ENCODE measurements at places on chromosomes 2 and 18.

GRCh38 chr2:238644095-238645081 is 203.5 kb upstream of the TWIST2 start:
- DNase-seq, result peak; percentile 91

- no peak for DNase-seq
Observed at GRCh38 chr2:160220026-160220425, 20.0 kb upstream of the ITGB6 start.

- no peak for DNase-seq
Observed at GRCh38 chr2:199743415-199744120, 107.4 kb downstream of the FTCDNL1 start.

DNA sequence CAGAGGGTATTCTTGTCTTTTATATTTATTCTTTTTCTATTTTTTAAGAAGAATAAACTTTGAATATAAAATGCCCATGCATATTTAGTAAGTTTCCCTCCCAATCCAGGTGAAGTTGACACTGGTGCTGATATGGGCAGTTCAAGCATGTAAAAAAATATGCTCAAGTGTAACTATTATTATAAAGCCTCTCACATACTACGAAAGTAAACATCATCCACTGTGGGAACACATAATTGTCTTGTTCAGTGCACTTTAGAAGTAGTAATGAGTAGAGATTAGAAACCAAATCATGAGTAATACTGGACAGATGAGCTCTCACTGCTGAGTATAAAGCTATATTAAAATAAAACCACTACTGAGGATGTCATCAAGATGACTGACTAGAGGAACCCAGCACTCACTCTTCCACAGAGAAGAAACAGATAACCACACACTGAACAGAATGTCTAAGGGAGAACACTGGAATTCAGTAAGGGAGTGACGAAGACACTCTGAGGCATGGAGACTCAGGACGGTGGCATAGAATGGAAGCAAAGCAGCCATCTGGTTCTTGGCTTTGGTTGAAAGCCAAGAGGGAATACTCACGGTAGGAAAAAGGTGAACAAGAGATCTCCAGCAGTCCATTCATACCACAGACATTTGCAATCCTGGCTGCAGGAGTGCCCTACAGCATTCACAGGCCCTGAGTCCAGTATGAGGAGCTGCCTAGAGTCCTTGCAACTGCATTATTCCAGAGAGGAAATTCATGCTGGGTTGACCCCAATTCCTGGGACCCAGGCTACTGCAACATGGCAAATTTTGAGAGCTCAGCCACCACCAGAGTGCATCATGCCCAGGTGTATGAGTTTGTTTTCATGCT is 9.5 kb upstream of the FAM110C start:
- no peak for DNase-seq

GRCh38 chr2:235390108-235390815 is 103.6 kb upstream of the AGAP1 start:
- no peak for DNase-seq

- DNase-seq, result no peak
Observed at GRCh38 chr2:11242542-11243174, 87.4 kb downstream of the SLC66A3 start.

DNA sequence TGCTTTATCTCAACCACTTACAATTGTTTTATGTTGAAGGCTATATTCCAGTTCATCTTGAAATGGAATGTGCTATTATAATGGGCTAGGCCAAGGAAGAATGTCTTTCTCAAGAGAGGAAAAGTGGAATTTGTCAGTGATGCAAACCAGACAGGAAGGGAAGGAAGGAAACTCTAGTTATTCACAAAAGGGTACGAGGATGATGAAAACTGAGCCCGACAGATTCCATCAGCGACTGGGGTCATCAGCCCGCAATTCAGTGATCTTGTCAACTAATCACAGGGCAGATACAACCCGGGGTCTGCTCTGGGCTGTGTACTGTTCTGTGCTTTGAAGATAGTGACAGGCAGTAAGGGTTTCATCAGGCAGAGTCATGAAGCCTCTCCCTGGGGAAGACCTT is 23.4 kb upstream of the LYPD6 start:
- DNase-seq, result no peak

- DNase-seq, result no peak
Observed at GRCh38 chr2:75667884-75668283, 21.3 kb downstream of the MRPL19 start.

GRCh38 chr2:142938240-142938639 is 60.8 kb downstream of the KYNU start:
- DNase-seq, result no peak

GRCh38 chr2:238380785-238381184 is 45.9 kb upstream of the ASB1 start:
- DNase-seq, result no peak

- no peak for DNase-seq
Observed at GRCh38 chr2:211354481-211354880, 798.1 kb downstream of the CPS1 start.

- no peak for DNase-seq
Observed at GRCh38 chr2:56227811-56228210, 44.0 kb downstream of the CCDC85A start.

- no peak for DNase-seq
Observed at GRCh38 chr2:226180281-226180884, 619.2 kb downstream of the IRS1 start.

DNA sequence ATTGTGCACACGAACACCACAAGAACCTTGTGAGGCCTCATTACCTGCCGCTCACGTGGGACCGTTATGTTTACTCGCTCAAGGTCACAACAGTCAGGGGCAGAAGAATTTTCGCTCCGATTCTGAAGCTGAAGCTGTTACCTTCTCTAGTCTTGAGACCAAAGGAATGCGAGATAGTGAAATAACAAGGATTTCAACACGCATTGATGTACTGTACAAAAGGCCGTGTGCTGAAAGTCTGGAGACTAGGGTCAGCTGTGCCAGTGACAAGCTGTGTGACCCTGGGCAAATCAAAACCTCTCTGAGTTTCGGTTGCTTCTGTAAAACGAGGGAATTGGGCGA is 583 bp downstream of the NEMP2 start:
- no peak for DNase-seq

DNA sequence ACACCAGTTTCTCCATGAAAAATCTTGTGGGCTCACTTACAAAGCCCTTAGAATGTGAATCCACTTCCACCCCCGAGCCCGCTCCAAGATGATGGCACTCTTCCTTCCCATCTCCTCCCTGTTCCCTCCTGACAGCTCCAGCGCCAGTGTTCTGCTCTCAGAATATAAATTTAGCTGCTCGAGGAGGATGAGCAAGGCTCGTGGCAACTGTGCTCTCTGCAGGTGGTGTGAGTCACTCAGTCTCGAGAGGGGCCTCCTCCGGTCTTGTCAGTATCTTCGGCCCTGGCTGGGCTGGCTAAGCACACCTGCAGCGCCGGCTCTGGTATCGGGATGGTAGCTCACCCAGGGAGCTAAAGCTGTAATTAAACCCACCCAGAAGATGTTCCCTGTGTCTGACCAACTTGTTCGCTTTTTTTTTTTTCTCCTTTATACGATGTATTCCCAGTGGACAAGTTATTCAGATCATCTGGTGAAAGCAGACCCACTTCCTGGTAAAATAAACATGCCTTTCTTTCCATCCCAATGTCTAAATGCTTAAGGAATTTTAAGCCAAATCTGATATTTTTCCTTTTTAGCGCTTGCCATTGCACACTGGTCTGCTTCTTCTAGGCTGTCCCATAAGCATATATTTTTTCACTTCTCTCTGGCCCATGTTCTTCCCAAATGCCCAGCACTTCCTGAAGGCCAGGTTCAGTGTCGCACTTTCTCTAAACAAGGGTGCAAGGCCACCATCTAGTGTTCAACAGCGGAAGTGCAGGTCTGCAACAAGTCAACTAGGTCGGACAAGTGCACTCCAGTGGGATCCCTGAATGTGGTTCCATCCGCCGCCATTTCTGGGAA is 31.4 kb upstream of the YPEL5 start:
- DNase-seq, result peak; percentile 85

GRCh38 chr2:233855345-233855744 is 1.0 kb upstream of the HJURP start:
- DNase-seq, result no peak

- DNase-seq, result no peak
Observed at GRCh38 chr18:11514267-11514666, 95.1 kb upstream of the SLC35G4 start.

DNA sequence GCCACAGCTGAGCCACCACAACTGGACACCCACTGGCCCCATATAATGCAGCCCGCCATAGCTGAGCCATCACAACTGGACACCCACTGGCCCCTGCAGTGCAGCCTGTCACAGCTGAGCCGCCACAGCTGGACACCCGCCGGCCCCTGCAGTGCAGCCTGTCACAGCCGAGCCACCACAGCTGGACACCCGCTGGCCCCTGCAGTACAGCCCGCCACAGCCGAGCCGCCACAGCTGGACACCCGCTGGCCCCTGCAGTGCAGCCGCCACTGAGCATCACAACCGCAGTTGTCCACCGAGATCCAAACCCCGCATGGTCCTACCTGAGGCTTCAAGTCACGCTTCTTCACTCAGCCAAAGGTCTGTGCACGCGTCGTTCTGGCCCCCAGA is 134.2 kb downstream of the PXDN start:
- no peak for DNase-seq

GRCh38 chr2:79874015-79874414 is 361.2 kb downstream of the CTNNA2 start:
- no peak for DNase-seq

- DNase-seq, result no peak
Observed at GRCh38 chr2:180662521-180662920, 317.9 kb upstream of the UBE2E3 start.

GRCh38 chr2:173952267-173953046 is 12.7 kb downstream of the SP3 start:
- no peak for DNase-seq

DNA sequence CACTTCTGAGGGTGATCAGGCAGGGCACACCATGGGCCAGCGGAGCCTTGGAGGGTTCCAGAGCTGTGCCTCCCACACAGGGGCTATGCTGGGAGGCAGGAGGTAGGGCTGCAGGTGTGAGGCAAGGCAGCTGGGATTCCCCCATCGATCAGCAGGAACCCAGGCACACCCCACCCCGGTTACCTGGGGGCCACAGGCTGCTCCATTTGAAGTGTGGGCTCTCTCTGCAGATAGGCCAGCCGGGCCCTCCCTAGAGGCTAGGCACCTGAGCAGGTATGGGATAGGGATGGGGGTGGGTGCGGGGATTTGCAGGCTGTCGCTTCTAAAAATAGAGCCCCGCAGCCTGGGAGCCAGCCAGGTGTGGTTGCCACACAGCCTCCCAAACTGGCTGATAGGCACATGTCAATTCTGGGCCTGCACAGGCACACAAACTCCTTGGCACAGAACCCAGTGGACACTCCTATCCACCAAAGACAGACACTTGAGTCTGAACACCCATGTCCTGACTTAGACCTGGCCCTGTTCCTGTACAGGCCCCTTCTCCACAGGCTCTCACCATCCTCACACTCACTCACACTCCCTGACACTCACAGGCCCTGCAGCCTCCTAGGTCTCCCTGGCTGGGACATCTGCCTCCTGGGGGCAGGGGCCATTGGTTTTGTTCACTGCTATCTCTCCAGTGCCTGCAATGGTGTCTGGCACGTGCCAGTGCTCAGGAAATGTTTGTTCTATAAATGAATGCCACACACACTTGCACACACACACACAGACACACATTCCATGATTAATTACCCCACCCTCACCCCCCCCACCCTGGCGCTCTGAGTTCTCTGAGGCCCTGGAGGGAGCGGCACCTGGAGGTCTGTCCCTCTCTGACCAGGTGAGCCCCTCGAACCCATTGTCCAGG is 73.4 kb downstream of the ZFP36L2 start:
- no peak for DNase-seq

DNA sequence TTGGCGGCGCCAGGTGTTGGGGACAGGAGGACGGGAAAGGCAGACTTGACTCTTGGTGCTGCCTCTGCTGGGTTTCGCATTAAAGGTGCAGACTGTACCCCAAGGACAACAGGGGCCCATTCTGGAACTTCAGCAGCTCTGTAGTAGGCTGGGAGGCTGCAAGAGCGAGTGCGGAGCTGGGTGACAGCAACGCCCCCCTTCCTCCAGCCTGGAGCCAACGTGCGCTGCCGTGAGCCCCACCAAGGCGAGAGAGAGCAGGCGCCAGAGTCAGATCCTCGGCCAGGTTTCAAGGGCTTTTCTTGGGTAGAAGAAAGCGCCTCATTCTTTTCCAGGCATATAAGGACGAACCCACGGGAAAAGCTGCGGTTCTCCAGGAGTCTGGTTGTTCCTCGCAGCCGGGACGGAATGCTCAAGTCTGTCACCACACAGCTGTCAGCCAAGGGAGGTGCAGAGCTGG is 1.9 kb downstream of the DOK6 start:
- DNase-seq, result no peak

- no peak for DNase-seq
Observed at GRCh38 chr2:237474442-237474911, 12.6 kb upstream of the MLPH start.

GRCh38 chr2:33313039-33313438 is 163.4 kb upstream of the RASGRP3 start:
- DNase-seq, result no peak

- DNase-seq, result no peak
Observed at GRCh38 chr2:144668493-144669110, 148.7 kb upstream of the ZEB2 start.

DNA sequence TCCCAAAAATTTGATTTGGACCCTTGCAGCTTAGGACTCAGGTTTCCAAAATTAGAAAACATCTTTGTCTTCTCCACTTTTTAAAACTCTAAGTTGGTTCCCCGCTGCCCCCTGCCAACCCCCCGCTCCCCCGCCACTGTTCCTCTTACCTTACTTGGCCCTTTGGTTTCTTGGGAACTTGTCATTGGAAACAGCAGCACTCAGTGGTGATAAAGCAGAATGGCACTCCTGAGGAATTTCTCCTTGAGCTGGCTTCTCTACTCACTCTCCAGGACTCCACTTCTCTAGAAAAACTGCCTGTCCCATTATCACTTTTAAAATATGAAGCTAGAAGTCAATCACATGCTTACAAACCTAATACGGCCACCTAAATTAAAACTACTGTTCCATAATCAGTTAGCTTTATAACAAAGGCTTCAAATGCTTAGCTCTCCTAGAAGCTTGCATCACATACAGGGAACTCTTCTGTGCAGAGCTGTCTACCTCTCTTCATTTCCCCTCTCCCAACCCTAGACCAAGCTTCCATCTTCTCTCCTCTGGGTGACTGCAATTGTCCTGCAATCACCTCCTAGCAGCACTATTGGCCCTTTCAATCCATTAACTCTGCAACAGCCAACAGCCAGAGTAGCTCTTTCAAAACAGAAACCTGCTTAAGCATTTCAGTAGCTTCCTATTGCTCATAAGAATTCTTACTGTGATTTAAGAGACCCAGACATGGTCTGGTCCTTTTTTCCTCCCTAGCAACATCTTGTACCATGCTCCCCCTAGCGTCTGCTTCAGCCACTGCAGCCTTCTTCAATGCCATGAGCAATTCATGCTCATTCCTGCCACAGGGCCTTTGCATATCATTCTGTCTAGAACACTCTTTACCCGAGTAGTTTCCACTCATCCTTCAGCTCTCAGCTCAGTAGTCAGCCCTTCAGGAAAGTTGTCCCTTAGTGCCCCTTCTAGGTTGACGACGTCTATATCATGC is 15.2 kb upstream of the PLEKHM3 start:
- DNase-seq, result no peak

DNA sequence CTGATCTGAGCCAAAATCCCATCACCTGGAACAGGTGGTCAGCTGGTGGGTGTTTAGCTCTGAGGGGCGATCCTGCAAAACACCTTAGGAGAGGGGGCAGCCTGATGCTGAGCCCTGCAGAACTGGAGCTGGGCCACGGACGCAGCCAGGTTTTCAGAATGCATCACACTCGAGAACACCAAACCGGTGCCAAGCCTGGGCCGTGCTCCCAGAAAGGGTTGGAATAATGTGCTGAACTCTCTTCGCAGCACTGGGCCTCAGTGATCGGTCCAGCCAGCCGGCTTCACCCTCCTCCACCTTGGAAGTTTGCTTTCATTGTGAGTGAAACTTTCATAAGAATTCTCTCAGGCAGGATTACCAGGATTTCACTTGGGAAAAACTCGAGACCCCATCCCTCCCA is 56.5 kb upstream of the TTC39C start:
- DNase-seq, result no peak
